ENCODE measurements at places on chromosomes 3 and 15.
A peak's percentile ranks its signal among the peaks of the same experiment; 100 is the strongest.

- no peak for DNase-seq
These were observed 31.0 kb upstream of the ATOSA start for GRCh38 chr15:52710050-52710707.

DNA sequence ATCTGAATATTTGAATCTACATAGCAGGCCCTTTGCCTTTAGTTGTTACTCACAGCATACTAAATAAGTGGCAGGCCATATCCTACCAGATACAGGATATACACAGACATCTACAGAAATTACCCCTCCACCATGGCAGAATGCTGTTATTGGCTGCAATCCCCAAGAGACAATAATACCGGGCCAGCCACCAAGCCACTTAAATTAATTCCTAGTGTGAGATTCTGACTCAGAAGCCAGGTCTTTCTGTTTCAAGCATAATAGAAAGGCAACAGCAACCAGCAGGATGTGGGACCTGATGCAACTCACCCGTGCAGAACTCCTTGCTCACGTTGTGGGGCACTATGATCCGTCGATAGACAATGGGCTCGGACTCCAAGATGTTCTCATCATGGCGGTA lies 39.8 kb downstream of the CLK3 start:
- DNase-seq, result no peak

DNA sequence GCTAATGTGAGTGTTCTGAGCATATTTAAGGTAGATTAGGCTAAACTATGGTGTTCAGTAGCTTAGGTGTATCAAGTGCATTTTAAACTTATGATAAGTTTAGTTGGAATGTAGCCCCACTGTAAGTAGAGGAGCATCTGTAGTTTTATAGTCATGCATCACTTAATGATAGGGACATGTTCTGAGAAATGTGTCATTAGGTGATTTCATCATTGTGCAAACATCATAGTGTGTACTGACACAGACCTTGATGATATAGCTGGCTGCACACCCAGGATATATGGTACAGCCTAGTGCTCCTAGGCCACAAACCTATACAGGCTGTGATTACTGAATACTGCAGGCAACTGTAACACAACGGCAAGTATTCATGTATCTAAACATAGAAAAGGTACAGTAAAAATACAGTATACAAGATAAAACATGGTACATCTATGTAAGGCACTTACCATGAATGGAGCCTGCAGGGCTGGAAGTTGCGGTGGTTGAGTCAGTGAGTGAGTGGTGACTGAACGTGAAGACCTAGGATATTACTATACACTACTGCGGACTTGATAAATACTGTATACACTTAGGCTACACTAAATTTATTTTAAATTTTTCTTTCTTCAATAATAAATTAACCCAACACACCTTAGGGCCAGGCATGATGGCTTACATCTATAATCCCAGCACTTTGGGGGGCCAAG lies 17.9 kb downstream of the DNAH1 start:
- DNase-seq, result no peak

DNA sequence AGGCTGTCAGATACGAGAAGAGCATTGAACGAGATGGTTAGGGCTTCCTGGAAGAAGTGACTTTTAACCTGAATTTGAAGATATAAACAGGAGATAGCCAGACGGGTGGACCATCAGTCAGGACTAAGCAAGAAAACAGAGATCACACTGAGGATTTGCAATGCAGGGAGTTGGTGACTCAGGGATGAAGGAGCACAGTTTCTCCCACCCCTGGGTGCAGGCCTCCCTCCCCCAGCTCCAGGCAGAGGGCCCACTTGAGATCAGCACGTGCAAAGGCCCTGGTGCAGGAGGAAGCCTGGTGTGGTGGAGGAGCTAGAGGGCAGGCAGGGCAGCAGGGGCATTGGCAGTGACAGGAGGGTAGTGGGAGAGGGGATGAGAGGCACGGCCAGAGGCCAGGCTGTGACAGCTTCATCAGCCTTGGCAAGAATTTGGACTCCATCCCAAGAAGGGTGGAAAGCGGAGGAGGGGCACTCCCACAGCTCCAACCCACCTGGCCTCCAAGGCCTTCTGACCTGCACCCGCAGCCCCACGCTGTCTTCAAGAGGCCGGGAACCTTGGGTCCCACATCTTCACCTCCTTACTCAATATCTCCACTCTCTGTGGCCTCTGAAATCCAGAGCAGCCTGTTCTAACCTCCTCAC lies 8.7 kb upstream of the PCSK6 start:
- DNase-seq, result no peak

DNA sequence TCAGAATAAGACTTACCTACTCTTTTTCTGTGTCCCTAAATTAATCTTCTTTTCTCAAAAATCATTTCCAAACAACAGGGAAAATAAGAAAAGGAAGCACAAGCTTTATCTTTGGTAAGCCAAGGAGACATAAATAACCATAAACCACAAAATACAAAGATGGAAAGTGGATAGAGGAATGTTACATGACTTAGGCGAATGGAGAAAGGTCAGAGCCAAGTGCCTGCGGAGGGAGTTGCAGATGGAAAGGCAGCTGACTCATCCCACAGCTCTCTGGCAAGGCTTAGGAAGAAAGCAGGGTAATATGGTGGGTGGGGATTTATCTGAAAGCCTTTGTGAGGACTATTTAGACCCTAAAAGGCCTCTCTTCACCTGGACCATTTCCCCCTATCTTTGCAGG lies 72.8 kb downstream of the GALK2 start:
- DNase-seq, result no peak

GRCh38 chr3:2274526-2274925 lies 175.9 kb downstream of the CNTN4 start:
- no peak for DNase-seq

GRCh38 chr15:78061963-78062427 lies 15.5 kb downstream of the TBC1D2B start:
- DNase-seq, result peak; percentile 64

- DNase-seq, result peak; percentile 12
These were observed 28.4 kb upstream of the SMAD6 start for GRCh38 chr15:66673410-66674322.

- DNase-seq, result no peak
These were observed 6.1 kb downstream of the BCL6 start for GRCh38 chr3:187739094-187739560.

DNA sequence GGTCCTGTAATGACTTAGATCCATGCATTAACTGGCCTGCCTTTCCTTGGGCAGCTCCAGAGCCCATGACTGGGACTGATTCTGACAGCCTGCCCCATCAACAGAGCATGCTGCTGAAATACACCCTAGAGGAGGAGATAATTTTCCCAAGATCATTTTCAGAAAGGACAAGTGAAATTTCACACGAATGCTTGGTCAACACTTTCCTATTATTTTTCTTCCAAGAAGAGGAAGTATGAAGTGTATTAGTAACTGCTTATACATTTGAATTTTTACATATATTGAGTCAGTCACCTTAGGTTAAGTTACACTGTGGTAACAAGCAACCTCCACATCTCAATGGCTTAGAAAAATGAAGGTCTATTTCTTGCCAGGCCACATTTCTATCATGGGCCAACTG lies 9.7 kb upstream of the NMNAT3 start:
- no peak for DNase-seq

DNA sequence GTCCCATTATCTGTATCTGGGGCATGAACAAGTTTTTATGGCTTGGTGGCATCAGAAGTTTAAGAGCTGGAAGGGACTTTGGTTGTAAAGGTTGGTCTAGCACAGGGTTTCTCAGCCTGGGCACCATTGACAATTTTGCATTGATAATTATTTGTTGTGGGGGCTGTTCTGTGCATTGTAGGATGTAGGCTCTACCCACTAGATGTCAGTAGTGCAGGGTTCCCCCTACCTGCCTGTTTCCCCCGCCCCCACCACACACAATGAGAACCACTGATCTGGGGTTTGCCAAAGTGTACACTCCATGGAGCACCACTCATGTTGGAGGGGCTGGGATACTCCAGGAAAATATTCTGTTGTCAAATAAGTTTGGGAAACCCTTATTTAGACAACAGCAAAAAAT lies 42.7 kb downstream of the PLCL2 start:
- DNase-seq, result no peak

GRCh38 chr15:94141802-94142201 lies 89.6 kb upstream of the MCTP2 start:
- no peak for DNase-seq
